Tongue (tissue), 3 donors: ENCODE measurements at places on chromosomes 5 and 9.

DNA sequence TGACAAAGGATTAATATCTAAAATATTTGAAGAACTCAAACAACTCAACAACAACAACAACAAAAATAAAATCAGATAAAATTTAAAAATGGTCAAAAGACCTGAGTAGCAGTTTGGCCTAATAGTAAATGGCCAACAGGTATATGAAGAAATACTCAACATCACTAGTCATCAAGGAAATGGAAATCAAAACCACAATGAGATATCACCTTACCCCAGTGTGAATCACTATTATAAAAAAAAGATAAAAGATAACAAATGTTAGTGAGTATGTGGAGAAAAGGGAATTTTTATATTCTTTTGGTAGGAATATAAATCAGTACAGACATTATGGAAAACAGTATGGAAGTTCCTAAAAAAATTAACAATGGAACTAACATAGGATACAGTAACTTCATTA lies 247.9 kb upstream of the TRPC7 start:
- no peak for DNase-seq

GRCh38 chr5:95285409-95285755 lies 488 bp upstream of the MCTP1 start:
- peak; percentile 31 for DNase-seq

GRCh38 chr9:87280421-87280820 lies 217.2 kb upstream of the DAPK1 start:
- no peak for DNase-seq

DNA sequence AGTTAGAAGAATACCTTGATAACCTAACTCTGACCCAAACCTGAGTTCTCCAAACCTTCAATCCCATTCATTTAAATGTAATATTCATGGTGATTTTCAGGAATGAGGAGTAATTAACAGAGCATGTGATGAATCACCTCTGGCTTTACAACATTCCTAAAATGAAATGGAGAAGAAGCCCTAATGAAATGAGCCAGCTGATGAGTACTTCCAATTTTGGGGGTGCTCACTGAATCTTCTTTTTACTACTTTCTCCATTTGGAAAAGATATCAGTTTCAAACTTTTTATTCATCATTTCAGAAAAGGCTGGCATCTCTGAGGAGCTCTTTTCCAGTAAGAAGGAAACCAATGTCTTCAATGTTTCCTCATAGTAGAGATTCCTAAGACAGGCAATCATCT lies 2.9 kb upstream of the SPINK5 start:
- no peak for DNase-seq

DNA sequence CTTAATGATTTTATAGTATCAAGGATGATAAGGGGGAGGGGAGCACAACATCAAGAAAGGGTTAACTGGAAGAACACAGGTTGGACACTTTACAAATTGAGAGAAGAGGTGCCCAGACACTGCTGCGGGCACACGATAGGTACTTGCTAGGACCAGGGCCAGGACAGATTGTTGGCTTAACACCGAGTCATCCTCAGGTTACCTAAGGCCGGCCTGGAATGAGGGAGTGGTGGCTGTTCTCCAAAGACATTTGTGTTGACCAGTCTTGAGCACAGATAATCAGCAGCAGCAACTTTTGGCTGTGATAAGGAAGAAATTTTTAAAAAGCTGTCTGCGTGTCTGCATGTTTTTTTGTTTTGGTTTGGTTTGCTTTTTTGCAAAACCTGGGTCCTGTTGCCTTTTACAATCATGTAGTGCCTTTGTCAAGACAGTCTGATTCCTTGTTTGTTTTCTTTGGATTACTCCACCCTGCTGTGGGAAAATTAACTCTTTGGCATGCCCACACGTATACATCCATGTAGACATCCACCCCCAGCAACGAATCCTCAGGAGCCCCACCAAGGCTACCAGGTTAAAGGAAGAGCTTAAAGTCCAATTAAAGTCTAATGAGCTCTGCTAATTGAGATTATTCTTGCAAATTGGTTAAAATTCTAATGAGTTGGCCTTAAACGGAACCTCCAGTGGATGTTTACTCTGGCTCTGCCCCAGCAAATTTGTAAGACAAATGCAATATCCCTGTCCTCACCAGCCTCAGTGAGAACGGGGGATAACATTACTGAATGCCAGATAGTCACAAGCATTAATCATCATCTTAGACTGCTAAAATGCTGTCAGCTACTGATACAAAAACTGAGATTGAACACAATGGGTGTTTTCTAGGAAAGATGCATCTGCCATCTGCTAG lies 382.3 kb downstream of the ACTL7B start:
- DNase-seq, result peak; percentile 50

DNA sequence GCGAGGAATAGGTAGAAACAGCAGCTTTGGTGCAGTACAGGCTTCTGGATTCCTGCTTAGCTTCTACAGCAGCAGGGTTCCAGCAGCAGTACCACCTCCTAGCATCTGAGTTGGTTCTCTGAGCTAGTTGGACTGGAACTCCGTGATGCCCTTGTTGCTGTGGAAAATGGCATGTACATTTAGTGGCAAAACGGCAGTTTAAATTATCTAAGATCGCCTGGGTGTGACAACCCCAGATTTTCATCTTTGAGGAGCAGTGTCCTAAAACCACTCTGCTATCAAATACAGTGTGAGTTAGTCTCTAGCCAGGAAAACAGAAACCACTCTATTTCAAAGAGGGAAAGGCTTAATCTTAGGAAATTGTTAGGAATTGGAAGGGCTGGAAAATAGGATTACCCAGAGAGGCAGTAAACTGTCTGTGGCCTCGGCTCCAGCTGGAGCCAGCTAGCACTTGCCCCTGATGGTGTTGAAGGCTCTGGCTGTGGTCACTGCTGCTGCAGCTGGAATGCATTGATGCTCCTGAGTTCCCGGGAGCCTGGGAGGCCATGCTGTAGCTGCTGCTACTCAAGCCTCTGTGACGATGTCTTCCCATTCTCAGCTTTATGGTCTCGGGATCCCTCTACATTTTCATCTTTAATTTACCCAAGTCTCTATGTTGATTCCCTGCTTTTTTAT lies 29.4 kb downstream of the RAD23B start:
- peak; percentile 20 for DNase-seq

DNA sequence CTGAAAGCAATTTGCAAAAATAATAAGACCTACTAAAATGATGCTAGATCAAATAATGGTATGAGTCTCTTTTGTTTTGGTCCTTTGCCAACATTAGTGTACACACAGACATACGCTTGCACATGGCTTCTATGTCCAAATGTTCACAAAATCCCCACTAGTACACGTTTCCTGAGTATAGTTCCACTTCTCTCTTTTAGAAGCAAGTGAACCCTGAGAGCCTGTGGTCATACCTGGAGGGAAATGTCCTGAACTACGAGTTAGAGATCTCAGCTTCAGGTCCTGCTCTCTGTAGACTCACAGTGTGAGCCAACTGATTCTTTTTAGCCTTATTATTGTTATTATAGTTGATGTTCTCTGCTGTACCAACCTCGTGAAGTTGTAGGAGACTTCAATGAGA lies 47.3 kb upstream of the ACTBL2 start:
- no peak for DNase-seq

DNA sequence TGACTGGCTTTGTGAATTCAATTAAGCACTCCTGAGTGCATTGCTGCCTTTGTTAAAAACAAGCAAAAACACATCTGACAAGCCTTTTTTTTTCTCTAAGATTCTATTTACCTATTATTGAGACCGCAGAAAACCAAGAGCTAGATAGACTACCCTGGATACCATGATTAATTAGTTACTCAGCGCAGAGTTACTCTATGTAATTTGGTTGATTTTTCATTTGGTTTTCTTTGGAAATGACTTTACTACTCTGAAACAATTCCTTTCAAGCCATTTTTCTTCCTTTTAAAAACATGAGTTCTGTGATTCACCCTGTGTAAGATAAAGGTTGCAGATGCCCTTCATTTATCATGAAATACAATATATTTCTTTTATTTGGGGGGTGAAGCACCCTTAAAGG lies 421.6 kb upstream of the PIK3R1 start:
- DNase-seq, result no peak

DNA sequence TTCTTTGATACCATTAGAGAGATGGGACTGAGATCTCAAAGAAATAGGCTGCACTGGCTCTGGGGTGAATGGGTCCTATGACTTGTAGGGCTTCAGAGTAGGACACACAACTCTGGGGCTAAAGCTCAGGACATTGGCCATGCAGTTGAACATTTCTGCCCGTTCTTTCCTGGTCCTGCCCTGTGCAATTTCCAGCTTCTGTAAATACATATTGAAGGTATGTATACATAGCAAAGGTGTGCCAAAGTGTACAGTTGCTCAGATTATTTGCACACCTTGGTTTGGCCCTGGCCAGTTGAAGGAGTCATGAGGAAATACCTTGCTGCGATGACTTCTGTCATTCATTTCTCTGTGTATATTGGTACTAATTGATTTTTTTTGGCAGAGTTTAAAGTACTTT lies 52.8 kb upstream of the TAF11L2 start:
- DNase-seq, result no peak

DNA sequence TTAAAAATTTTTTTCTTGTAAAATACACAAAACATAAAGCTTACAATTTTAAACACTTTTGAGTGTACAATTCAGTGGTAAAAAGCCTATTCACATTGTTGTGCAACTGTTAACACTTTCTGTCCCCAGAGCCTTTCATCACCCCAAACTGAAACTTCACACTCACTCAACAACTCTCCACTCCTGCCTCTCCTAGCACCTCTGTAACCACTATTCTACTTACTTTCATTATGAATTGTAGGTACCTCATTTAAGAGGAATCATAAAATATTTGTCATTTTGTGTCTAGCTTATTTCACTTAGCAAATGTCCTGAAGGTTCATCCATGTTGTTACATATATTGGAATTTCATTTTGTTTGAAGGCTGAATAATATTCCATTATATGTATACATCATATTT lies 4.3 kb upstream of the ZNF510 start:
- DNase-seq, result no peak

- DNase-seq, result no peak
These were observed 531 bp downstream of the ABO start for GRCh38 chr9:133274236-133275104.

DNA sequence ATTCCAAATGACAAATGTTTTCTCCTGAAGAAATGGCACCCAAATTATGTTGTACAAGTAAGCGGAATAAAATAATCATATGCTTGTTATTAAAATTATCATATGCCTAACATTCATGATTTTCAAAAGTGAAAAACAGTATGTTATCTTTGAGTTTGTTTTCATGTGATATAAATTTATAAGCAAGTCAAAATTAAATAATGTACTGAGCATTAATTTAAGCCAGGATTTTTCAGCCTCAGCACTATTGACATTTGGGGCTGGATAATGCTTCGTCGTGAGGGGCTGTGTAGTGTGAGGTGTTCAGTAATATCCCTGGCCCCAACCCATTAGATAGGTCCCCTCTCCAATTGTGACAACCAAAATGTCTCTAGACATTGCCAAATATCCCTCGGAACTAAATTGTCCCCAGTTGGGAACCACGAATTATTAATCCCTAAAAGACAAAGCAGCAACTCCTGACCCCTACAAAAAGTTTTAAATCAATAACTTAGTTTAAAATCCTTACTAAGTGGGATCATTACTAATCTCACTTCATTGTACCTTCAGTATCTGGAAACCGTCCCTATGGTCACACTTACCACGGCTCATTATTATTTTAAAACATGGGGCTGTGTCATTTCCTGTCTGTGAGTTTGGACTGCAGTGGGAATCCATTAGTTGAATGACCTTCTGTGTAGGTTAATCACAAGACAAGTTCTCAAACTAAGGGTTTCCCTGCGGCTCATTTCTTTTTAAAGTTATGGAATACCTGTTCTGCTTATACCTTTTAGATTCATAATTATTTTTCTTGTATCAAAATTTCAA lies 1.3 kb upstream of the NNT start:
- DNase-seq, result peak; percentile 47

DNA sequence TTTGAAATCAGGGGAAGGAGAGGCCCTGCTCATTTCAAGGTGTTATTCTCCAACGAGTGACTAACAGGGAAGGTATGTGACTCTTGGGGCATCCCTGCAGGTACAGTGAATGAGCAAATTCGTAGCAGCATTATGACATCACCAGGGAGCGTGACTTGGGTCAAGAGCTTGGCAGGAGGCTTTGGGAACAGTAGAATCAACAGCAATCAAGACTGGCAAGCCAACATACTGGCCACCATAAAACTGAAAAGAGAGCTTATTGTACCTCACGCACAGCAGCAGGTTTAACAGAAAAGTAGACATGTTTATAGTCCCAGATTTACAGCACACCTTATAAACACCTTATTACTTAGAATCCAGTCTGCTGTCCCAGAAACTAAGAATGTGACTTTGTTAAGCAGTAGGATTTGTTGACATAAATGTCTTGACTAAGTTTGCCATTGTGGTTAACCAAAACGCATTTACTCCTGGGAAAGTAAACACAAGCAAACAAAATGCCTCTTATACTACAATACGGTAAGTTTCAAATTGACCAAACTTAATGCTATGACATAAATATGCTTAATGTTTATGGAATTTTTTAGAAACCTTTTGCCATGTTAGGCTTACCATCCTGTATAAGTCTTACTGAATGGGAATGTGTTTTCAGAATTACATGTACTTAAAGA lies 297.8 kb downstream of the NPR3 start:
- no peak for DNase-seq

DNA sequence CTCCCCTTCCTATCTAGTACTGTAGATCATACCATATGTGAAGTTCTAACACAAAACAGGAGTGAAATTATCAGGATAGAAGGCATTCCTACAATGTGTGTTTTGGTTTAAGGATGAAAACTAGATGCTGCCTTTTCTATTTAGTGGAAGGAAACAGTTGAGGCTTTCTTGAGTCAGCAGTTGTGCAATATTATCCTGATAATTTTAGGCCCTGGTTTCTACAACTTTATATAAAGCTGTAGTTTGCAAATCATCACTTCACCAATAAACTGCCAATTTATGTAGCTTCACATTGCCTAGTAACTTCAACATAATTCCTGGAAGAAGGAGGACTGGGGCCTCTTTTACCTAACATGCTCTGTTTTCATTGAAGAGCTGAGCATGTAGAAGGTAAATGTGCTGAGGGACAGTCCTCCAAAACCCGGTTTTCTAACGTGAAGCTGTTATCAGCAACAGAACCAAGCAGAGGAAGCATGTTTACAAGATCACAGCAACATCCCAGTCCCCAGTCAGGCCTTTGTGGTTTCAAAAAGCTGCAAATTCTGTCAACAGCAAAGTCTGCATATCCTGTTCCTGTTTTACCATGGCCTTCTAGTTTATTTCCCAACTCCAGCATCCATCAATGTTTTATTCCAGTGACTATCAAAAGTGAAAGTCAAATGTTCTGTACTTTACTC lies 513.4 kb upstream of the MEF2C start:
- DNase-seq, result no peak
